ENCODE measurements at places on chromosomes 5 and 9.

DNA sequence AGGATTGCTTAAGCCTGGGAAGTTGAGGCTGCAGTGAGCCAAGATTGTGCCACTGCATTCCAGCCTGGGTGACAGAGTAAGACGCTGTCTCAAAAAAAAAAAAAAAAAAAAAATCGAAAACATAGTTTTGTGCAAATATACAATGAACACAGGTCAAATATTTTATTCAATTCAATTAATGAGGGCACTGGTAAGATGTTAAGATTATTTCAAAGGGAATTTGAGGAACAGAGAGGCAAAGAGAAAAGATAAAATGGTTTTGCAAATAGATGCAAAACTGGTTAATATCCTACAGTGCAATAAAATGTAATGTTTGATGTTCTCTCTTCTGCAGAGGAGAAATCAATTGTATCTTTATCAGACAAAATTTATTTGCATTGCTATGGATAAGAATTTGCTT is 39.5 kb upstream of the GNE start:
- DNase-seq, result no peak

GRCh38 chr9:136754626-136755301 is 3.3 kb downstream of the LCN8 start:
- DNase-seq, result no peak

DNA sequence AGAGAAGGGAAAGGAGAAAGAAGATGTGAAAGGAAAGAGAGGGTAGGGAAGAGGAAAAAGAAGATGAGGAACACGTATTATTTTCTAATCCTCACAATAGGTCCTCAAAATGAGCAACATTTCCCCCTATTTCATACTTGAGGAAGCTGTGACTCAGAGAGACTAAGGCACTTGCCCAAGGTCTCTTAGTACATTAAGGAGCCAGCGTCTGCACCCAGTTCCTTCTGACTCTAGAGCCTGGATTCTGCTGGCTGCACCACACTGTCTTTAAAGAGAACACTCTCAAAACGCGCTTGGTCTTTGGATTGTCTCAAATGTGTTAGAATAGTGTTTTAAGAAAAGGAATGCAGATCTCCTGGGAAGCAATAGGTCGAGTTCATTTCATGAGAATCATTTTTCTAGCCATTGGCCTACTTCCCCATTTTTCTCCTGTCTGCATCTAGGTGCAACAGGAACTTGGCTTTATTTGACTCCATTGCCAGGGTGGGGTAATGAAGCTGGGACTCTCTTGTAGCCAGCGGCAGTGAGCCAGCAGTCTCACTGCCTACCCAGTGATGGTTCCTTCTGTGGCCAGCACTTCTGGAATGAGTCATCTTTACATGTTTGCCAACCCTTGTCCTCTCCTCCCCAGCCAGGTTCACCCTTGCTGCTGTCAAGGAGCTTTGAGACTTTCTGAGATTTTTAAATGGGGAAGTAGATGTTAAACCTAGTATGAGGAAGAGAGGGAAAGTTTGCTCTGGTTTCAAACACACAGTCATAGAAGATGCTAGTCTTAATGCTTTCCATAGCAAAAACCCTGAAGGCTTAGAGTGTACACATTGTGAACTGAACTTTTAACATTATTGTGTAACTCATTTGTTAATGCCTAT is 82.7 kb downstream of the DOCK8 start:
- no peak for DNase-seq

- peak; percentile 42 for DNase-seq
Measured at GRCh38 chr5:1762121-1762882, 37.3 kb downstream of the MRPL36 start.

GRCh38 chr5:117888688-117889087 is 1099.7 kb downstream of the DTWD2 start:
- no peak for DNase-seq

DNA sequence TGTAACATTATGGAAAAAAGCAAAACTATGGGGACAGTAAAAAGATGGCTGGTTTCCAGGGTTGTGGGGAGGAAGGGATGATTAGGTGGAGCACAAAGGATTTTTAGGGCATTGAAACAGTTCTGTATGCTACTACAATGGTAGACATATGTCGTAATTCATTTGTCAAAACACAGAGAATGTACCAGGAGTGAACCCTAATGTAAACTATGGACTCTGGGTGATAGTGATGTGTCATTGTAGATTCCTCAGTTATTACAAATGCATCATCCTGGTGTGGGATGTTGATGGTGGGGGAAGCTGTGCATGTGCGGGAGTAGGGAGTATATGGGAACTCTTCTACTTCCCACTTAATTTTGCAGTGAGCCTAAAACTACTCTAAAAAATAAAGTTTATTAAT is 135.0 kb upstream of the GABRP start:
- DNase-seq, result no peak

GRCh38 chr9:81519816-81520495 is 169.4 kb downstream of the TLE1 start:
- no peak for DNase-seq

GRCh38 chr9:18520416-18521047 is 46.6 kb downstream of the ADAMTSL1 start:
- DNase-seq, result no peak

DNA sequence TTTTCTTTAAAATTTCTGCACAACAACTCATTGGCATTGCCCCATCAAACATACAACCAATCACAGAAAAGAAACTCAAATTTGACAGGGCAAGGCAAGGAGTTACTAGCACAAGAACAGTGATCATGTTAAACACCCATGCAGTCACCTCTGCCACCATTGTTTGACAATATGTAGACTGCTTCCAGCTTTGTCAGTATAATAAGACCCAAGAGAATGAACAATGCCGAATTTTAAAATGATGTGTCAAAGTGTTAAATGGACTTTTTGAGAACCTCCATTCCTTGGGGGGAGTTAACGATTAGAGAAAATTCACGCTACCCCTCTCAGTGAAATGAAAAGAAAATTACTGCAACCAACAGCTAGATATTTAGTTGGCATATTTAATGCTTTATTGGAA is 109.2 kb downstream of the SEMA6A start:
- no peak for DNase-seq

DNA sequence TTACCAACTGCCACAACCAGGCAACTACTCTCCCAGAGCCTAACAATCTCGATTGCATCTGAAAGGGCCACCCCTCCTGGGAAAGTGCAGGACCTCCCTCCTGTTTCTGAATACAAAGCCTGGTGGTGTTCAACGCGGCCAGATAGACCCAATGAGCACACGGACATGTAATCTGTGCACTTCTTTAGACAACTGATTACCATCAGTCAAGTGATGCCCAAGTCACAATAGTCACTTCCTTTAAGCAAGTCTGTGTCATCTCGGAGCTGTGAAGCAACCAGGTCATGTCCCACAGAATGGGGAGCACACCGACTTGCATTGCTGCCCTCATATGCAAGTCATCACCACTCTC is 739 bp downstream of the C9orf72 start:
- DNase-seq, result no peak

GRCh38 chr5:138515556-138516245 is 27.3 kb downstream of the ETF1 start:
- no peak for DNase-seq

DNA sequence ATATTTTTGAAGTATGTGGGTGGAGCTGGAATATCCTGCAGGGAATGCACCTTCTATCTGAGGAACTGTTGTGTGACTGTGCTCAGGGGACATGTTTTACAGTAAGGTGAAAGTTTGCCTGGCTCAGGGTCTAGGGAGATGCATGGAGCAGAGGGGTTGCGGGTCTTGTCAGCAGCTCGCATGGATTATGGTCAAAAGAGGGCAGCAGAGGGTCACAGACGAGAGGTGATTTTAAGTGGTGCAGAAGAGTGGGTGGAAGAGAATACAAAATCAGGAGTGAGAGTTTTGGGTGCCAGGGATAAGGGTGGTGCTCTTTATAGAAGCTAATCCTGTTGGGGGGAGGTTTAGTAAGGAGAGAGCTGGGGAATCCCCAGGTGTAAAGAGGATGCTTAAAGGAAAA is 53.5 kb upstream of the GRIN3A start:
- DNase-seq, result no peak

GRCh38 chr9:18124760-18125159 is 349.2 kb upstream of the ADAMTSL1 start:
- DNase-seq, result no peak

GRCh38 chr9:113220467-113221002 is 542 bp downstream of the FKBP15 start:
- no peak for DNase-seq

- DNase-seq, result peak; percentile 73
Measured at GRCh38 chr5:41925555-41925951, 472 bp downstream of the FBXO4 start.

- DNase-seq, result no peak
Measured at GRCh38 chr9:91503673-91504081, 80.0 kb upstream of the NFIL3 start.

- DNase-seq, result no peak
Measured at GRCh38 chr9:122742003-122742402, at the start of gene OR1L6. Gene OR1L6 (plus strand): TSS chr9:122742303. CDS start chr9:122749848, 7,545 bp downstream.

DNA sequence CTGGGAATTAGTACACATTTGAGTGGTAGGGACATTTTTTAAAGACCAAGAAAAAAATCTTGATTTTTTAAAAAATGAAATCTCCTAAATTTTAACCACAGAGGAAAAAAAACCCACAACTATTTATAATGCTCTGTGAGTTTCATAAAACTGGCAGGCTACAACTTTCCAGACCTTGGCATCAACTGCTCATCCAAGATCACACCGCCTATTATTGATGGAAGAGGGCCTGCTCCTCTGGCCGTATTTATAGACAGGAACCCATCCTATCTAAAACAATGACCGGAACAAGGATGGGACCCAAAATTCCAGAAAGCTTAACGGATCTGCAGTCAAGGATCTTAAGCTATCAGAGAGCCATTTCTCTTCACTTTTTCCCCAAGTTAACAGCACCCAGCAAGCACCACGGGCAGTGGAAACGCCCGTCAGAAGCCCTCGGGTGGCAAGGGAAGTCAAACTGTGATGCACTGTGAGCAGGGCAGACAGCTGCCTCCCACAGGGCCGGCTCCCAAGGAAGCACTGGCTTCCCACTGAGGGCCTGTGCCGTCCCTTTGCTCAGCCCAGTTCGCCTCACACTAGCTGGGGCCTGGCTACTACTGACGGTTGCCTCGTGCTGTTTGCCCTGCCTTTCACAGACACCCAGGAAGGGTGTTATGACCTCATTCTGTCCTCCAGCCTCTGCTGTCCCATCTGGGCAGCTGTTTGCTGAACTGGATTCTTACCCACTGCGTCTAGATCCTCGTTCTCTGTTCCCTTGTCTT is 62.8 kb downstream of the CDC14B start:
- DNase-seq, result no peak

DNA sequence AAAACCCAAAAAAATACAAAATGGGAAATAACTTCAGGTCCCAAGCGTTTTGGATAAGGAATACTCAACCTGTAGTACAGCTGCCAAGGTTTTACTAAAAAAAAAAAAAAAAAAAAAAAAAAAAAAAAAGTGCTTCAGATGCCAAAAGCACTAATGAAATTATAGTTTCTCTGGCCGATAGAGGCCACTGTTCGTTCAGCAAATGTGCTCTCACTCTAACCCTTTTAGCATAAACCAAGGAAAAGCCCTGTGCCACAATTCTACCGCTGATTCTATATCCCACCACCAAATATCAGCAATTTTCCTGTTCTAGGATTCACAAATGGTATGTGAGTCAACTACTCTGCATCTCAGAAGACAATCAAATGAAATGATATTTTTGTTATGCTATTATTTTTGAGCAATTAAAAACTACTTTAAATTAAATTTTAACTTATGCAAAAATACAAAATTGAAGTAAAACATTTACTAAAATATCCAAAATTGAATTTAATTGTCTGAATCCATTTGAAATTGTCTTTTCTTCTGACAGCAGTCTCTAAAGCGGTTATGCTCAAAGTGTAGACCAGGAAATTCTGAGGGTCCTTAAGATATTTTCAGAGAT is 79.8 kb downstream of the RICTOR start:
- no peak for DNase-seq

GRCh38 chr9:112761912-112762655 is 11.5 kb downstream of the SNX30 start:
- no peak for DNase-seq

All from activated CD8-positive, alpha-beta memory T cell treated with anti-CD3 and anti-CD28 coated beads, Interleukin-2, amount 50 U/mL, for 48 hours (primary cell).